Right kidney (tissue), 9 donors: ENCODE measurements at places on chromosomes 16 and 17.

- no peak for DNase-seq
Measured at GRCh38 chr16:67199808-67200198, 872 bp downstream of the ELMO3 start.

- DNase-seq = no peak
Measured at GRCh38 chr17:42698736-42699414, 16.5 kb downstream of the CNTNAP1 start.

GRCh38 chr16:23464196-23464595, 11.2 kb upstream of the COG7 start:
- DNase-seq = no peak

GRCh38 chr17:1179818-1180742, at the start of gene ABR:
TSS of gene ABR (minus strand) at chr17:1179981. CDS start at chr17:1179727, 254 bp downstream.
- peak; percentile 68 for DNase-seq

GRCh38 chr17:16135461-16135860, 79.9 kb downstream of the NCOR1 start:
- DNase-seq = no peak

DNA sequence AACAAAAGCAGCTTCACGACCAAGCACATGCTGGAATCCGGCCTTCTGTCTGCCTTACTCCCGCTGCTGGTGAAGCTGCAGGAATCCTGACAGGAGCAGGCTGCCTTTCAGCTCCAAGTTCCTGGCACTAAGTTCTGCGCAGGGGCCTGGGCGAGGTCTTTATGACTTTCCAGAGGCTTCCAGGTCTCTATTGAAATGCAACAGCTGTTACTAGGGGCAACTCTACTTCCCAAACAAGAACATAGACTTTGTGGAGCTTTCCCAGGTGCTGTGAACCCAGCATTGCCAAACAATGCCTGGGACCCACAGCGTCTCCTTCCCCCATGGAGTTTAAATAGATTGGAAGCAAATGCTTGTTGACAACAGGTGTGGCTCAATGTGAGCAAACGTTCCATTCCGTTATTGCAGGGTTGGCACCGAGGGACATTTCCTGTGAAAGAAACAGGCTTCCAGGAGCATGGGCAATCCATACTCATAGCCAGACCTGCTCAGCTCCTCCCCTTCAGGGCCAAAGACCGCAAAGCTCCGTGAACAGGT, 156.0 kb downstream of the CDH13 start:
- no peak for DNase-seq

- DNase-seq = no peak
Measured at GRCh38 chr17:33178681-33179080, 114.4 kb downstream of the ASIC2 start.

- DNase-seq = no peak
Measured at GRCh38 chr16:57878586-57878985, 76.3 kb upstream of the KIFC3 start.

- no peak for DNase-seq
Measured at GRCh38 chr16:79543219-79543618, 57.3 kb downstream of the MAF start.

GRCh38 chr16:84544031-84544773, 39.7 kb upstream of the MEAK7 start:
- DNase-seq = peak; percentile 70

- peak; percentile 55 for DNase-seq
Measured at GRCh38 chr16:11291091-11291703, 10.1 kb upstream of the PRM1 start.

DNA sequence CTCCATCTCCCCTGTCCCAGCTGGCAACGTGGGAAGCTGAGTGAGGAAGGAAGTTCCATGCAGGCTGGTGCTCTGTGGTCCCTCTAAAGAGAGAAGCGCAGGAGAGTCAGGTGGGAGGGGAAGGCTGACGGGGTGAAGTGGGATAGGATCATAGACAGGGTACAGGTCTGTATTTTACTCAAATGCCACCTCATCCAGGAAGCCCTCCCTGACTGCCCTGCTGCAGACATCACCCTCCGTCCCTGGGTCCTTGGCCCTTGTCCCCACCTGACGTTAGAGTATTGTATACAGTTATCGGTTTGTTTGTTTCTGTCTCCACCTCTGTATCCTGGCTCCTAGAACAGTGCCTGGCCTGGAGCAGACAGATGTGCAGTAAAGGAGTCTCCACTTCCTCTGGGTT, 11.7 kb downstream of the CANT1 start:
- no peak for DNase-seq
